Heart right ventricle (tissue), 16 donors: ENCODE measurements at places on chromosomes 1 and 21.
A peak's percentile ranks its signal among the peaks of the same experiment; 100 is the strongest.

GRCh38 chr1:62573675-62574074 lies 23.6 kb upstream of the ANGPTL3 start:
- no peak overlapping the region for H3K27ac ChIP-seq
- H3K4me3 ChIP-seq: no peak overlapping the region
- H3K27me3 ChIP-seq: no peaks in the 10 kb centered on the region
- peaks cover 40% of the 10 kb centered on the region for H3K36me3 ChIP-seq
- H3K4me1 ChIP-seq: no peaks in the 10 kb centered on the region

- H3K4me3 ChIP-seq: no peak overlapping the region
- no peaks in the 10 kb centered on the region for H3K27me3 ChIP-seq
- DNase-seq: no peak
- no peak overlapping the region for H3K27ac ChIP-seq
Measured at GRCh38 chr1:81827942-81828341, 27.2 kb downstream of the ADGRL2 start.

DNA sequence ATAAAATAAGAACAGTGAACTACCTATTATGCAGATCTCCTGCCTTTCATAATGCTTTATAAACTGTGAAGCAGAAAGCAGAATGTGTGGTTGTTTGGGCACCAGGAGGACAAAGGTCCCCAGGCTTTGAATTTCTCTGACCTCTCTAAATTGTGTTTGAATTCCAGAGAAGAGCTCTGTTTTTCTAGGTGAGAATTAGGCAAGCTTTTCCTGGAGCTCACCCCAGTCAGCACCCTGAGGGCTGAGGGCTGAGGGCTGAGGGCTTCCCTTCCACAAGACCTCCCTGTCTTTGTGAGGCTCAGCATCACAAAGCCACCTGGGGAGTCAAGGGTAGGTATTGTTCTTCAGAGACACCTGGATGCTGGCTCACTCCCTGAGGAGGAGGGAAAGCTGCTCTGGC lies 45.5 kb upstream of the LRIG2 start:
- no peaks in the 10 kb centered on the region for H3K27me3 ChIP-seq
- H3K4me3 ChIP-seq: no peak overlapping the region
- H3K27ac ChIP-seq: peak overlapping the region; percentile 35

DNA sequence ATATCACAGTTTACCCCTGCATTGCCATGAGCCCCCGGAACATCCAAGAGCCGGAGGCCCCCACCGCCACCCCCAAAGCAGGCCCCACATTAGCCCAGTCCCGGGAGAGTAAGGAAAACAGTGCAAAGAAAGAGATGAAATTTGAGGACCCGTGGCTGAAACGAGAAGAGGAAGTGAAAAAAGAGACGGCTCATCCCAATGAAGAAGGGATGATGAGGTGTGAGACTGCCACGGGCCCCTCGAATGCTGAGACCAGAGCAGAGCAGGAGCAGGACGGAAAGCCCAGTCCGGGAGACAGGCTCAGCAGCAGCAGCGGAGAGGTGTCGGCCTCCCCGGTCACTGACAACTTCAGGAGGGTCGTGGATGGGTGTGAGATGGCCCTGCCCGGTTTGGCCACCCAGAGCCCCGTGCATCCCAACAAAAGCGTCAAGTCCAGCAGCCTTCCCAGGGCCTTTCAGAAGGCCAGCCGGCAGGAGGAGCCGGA lies 532.4 kb downstream of the KIF26B start:
- no peak for DNase-seq
- peaks cover 15% of the 10 kb centered on the region for H3K4me1 ChIP-seq

DNA sequence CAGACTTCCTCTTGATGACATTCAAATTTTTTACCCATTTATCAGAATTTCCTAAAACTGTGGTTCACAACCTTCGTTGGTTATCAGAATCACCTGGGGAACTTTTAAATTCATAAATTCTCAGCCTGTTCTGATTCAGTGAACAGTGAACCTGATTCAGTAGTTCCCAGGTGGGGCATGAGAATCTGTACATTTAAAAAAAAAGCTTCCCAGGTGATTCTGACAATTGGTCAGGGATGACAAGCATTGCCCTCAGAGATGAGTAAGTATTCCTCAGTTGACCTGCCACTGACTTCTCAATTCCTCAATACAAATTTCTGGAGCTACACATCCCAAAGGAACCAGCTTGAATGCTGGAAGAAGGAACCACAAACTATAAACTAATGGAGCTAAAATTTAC lies 23.5 kb upstream of the CR2 start:
- no peaks in the 10 kb centered on the region for H3K27me3 ChIP-seq
- H3K4me3 ChIP-seq: no peak overlapping the region
- H3K27ac ChIP-seq: no peak overlapping the region
- H3K36me3 ChIP-seq: no peaks in the 10 kb centered on the region

DNA sequence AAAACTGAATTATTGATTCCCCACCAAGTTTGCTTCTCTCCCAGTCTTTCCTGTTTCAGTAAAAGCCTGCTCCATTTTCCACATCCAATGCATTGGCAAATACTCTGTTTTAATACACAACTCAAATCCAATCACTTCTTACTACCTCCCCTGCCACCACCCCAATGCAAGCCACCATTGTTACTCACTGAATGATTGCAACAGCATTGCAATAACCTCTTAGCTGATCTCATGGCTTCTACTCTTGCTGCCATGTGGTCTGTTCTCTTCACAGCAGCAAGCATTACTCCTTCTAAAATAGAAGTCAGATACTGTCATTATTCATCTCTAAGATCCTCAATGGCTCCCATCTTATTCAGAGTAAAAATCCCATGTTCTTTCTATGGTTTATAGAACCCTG lies 123.4 kb downstream of the ATP6V1G3 start:
- H3K4me3 ChIP-seq: no peak overlapping the region
- DNase-seq: no peak
- no peaks in the 10 kb centered on the region for H3K4me1 ChIP-seq
- no peaks in the 10 kb centered on the region for H3K36me3 ChIP-seq

DNA sequence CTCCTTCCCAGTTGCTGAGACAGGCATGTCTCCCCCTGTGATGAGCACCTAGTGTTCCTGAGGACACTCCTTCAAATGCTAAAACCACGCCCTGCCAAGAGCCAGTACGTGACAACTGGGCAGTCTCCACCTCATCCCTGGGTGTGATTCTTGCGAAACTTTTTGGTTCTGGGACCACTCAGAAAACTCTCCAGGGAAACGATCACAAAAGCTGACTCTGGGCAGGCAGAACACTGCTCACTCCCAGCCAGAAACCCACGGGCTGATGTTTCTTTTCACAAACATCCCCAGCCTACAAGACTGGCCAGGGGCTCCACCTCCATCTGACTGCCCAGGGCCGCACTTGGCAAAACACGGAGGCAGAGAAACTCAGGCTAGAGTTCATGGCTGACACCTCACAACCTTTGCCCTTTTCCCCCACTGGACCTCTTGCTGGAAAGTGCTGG lies 24.4 kb downstream of the DHRS3 start:
- H3K36me3 ChIP-seq: no peaks in the 10 kb centered on the region
- DNase-seq: peak; percentile 56
- no peak overlapping the region for H3K4me3 ChIP-seq
- no peaks in the 10 kb centered on the region for H3K27me3 ChIP-seq
- peaks cover 98% of the 10 kb centered on the region for H3K4me1 ChIP-seq
- H3K27ac ChIP-seq: peak overlapping the region; percentile 79

GRCh38 chr1:111406321-111406768 lies 21.2 kb downstream of the OVGP1 start:
- no peaks in the 10 kb centered on the region for H3K36me3 ChIP-seq
- H3K27me3 ChIP-seq: peaks cover 10% of the 10 kb centered on the region
- DNase-seq: peak; percentile 71
- no peak overlapping the region for H3K4me3 ChIP-seq
- H3K4me1 ChIP-seq: peaks cover 8% of the 10 kb centered on the region

DNA sequence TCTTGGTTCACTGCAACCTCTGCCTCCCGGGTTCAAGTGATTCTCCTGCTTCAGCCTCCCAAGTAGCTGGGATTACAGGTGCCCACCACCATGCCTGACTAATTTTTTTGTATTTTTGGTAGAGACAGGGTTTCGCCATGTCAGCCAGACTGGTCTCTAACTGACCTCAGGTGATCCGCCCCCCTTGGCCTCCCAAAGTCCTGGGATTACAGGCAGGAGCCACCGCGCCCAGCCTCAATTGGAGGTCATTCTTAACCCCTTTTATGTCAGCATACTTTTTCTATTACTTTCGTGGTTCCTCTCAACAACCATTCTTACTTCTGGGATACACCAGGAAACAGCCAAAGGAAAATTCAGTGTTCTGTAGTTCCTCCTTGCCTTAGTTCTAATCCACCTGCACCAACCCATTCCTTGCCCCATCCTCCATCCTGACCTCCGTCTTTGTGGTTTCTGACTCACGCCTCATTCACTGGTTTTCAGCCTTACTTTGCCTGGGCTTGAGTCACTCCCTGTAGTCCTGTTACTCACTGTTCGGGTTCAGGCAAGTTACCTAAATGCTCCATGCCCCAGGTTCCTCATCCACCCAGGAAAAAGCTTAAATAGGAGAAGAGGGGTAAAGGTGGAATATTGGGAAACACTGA lies 12.9 kb upstream of the BCL10 start:
- no peak overlapping the region for H3K27ac ChIP-seq
- H3K27me3 ChIP-seq: no peaks in the 10 kb centered on the region
- H3K4me1 ChIP-seq: no peaks in the 10 kb centered on the region
- no peak for DNase-seq
- no peaks in the 10 kb centered on the region for H3K36me3 ChIP-seq

- no peak for DNase-seq
- no peak overlapping the region for H3K4me3 ChIP-seq
- H3K4me1 ChIP-seq: peaks cover 6% of the 10 kb centered on the region
- no peaks in the 10 kb centered on the region for H3K27me3 ChIP-seq
- no peaks in the 10 kb centered on the region for H3K36me3 ChIP-seq
Measured at GRCh38 chr21:34020005-34020847, 53.2 kb upstream of the MRPS6 start.
